H54 (cell line): ENCODE measurements at places on chromosomes 5 and 9.

DNA sequence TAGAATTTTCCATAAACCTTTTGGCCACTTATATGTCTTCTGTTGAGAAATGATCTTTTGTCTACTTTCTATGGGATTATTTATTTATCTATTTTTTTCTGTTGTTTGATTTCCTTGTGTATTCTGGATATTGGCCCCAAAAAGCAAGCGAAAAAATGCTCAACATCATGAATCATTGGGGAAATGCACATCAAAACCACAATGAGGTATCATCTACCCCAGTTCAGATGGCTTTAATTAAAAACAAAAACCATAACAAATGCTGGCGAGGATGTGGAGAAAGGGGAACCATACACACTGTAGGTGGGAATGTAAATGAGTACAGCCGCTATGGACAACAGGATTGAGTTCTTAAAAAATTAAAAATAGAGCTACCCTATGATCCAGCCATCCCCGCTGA is 125.0 kb upstream of the LPCAT1 start:
- DNase-seq, result no peak

DNA sequence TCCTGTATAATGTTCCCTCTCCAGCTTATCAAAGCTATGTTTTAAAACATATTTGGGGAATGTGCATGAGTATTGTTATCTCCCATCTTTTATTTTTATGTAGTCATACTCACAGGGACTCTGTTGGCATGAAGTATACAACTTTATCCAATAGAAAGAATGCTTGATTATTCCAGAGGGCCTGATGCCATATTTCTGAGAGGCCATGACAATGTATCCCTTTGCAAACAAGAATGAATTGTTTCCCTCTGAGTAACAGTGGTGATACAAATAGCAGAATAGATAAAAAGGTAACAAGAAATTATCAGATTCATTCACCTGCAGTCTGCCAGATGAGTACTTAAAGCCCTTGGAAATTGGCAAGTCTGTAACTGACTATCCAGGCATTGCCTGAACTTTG is 125.9 kb downstream of the PLK2 start:
- no peak for DNase-seq

DNA sequence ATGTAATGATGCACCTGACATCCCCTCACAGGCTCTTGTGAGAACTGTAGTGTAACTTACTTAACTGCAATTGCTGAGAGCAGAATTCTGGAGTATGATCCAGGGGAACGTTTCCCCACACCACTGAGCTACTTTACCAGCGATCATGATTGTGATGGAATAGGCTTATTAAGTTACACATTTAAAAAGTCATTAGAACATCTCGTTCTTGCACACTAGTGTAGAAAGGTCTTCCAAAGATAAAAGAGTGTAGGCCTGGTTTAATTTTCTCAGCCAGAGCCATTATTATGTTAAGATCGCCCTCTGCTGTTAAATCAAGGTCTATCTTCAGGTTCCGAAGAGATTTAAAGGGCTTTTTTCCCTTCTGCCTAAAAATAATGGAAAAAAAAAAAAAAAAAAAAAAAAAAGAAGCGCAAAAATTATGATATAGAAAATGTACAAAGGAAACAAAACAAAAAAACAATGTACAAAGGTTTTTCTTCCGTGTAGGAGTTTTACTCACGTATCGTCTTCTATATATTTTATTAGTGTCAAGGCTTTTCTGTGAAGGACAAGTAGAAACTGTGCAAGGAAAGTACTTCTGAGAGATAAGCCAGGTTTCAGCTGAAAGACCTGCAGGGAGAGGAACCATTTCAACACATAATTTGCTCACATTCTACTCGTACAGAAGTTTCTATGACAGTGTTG is 18.6 kb upstream of the MOB3B start:
- no peak for DNase-seq

DNA sequence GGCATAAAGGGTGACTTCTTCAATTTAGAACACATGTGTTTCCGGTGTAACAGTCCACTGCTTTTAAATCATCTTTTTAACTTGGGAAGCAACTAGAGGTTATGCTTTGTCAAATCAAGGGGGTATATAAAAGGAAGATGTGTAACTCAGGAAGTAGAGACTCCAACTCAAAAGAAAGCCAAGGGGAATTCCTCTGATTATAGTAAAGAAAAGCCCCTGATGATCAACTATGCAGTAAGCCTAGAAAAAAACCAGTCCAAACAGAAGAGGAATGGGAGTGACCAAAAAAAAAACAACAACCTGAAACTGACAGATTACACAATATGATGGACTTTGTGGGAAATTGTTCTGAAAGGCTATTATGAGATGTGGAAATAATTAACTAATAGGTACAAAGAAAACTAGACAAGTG is 90.3 kb downstream of the AK8 start:
- DNase-seq, result no peak

DNA sequence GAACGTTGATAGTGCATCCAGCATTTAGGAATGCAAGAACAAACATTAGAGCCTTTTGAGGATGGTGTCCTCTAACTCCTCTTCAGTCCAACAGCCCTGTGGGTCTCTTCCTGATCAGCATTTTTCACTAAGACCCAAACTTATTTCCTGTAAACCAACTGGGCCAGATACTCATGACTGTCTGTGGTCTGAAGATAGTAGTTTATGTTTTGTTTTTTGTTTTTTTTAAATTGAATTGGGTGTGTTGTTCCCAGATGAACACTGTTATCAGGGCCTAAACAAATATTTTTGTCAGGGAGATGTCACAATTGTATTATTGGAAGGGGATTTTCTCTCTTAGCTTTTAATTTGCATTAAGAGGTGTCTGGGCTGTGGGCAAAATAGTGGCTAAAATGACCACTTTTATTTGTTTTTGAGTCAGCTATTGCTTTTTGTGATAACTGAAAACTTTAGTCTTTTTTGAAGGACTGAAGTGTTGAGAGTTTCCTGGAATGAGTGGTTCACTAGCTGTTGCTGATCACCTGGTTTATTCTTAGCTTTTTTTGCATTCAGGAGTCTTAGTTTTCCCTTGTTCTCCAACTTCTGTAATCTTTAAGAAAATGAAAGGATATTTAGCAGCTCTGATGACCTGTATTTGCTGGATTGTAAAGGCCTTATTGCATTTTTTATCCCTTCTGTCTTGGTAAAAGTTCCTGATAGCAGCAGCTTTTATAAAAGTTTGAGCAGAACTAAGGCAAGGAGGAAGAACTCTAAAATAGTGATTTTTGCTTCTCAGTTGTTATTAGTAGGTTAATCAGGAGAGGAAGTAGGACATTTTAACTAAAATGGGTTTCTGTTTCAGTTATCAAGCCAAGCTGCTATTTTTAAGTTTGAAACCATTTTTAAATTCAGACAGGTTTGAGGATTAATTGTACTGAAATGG is 5.5 kb downstream of the MAN2A1 start:
- DNase-seq, result no peak

- DNase-seq, result no peak
Measured at GRCh38 chr5:44943647-44944046, 134.9 kb downstream of the MRPS30 start.

GRCh38 chr5:18397371-18397770 is 763.1 kb downstream of the TAF11L14 start:
- no peak for DNase-seq

DNA sequence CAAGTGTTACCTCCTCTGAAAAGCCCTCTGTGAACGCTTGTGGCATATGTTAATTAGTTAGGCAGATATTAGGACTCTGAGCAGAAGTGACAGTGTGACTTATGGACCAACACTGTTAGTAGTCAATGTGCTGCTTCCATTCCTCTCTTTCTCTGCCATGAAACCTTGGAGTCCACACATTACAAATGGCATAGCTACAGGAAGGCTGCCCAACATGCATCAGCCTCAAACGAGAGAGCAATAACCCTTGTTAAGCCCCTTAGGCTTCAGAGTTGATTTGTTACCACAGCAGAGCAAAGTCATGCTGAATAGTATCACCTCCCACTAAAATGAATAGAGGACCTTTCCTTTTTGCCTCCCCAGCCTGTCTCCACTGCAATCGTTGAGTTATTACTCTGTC is 397.7 kb upstream of the SMARCA2 start:
- DNase-seq, result no peak

DNA sequence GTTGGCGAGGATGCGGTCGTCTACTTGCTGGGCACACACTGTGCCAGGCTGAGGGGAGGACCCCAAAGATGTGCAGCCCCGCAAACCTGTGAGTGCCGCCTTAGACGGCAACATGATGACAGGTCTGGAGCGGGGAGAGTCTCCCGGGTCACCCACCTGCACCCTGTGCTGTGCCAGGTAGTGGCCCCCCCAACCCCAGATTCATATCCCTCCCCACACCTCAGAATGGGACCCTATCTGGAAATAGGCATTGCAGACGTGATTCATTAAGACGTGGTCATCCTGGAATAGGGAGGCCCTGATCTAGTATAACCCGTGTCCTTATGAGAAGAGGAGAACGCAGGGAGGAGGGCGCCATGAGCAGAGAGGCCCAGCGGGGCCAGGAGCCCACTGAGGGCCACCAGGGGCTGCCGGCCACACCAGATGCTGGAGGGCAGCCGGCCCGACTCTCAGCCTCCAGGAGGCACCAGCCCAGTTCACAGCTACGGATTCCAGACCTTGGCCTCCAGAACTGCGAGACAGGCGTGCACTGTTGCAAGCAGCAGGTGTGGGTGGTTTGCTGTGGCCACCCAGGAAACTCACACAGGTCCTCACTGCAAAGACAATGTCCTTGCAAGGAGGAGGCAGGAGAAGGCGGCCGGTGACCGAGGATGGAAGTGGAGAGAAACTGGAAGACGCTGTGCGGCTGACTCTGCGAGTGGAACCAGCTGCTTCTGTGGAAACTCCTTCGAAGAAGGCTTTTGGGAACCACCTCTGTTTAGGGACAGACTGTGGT is 131.9 kb upstream of the LPCAT1 start:
- no peak for DNase-seq

DNA sequence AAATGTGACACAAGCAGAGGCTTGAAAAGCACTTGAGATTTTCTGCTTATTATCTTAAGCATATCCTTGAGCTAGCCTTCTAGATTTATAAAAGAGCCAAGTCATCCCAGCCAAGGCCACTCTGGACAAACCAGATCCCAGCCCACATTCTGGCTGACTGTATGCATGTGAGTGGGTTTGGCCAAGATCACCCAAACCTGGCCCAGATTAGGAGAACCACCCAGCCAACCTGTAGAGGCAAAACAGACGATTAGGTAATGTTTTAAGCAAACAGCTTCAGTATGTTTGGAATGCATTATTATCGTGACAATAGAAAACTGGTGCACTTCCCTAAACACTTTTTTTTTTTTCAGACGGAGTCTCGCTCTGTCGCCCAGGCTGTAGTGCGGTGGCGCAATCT is 151.9 kb downstream of the SPATA31D1 start:
- DNase-seq, result no peak

DNA sequence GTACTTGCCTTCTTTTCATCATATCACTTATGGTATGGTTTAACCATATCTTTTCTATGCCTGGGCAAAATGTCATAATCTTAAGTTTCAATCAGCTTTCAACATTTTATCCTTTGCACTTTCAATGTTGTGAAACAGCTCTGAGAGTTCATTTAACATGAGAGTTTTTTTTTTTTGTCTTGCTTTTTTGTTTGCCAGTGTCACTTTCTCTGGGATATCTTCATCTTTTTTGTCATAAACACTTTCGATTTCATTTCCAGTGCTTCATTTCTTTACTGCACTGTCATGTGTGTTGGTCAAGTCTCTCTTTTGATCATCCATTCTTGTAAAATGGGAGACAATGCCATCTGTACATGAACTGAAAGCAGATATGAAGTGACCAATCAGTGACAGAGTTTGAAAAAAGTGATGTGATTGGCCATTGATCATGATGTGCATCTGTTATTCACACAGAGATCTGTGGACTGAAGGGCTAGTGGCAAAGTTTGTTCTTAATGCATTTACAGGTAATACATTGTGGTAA is 7.5 kb upstream of the POU5F2 start:
- DNase-seq, result no peak

GRCh38 chr5:176856746-176857145 is 42.4 kb downstream of the HK3 start:
- no peak for DNase-seq

DNA sequence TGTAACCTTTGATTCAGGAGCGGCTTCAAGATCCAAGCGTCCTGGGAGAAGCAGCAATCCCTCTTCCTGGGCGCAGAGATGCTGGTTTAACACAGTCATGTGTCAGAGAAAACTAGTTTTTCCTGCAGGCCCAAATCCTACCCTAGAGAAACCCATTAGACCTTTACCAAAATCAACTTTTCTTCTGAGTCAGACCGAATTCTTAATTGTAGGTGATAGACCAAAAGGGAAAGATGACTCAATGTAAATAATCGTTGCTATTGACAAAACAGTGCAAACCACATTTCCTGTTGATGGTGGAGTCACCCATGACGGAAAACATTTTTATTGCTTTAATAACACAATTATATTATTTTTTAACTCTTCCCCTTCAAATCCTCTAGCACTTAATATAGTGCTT is 40.1 kb downstream of the SLC1A1 start:
- no peak for DNase-seq

GRCh38 chr5:172554562-172554961 is 86.5 kb upstream of the NEURL1B start:
- DNase-seq, result no peak

GRCh38 chr9:93033531-93033930 is 25.0 kb upstream of the SUSD3 start:
- no peak for DNase-seq

GRCh38 chr5:55699041-55699688 is 13.0 kb downstream of the SLC38A9 start:
- DNase-seq, result no peak

DNA sequence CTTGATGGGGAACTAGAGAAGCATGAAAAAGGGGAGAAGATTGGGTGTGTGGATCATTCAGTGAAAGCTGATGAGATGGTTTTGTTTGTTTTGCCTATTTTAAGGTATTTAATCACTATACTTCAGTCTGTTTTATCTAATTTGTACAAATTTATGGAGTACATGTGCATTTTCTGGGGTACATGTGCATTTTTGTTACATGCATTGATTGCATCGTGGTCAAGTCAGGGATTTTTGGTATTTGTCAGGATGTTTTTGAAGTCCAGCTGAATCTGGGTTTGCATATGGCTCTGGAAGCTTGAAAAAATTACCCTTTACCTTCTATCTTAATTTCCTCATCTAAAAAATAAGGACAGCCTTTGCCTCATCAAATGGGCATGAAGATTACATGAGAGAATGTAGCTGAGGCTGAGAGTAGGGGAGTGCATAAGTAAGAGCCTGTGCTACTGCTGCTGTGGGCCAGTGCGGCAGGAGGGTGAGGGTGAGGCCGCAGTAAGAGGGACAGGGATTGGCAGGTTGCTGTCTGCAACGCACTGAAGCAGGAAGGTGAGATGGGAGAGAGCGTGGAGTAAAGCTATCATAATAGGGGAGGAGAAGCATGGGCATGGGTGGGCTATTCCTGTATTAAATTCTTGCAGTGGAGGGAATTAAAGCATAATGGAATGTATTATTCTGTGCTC is 139.8 kb downstream of the NPR3 start:
- no peak for DNase-seq

DNA sequence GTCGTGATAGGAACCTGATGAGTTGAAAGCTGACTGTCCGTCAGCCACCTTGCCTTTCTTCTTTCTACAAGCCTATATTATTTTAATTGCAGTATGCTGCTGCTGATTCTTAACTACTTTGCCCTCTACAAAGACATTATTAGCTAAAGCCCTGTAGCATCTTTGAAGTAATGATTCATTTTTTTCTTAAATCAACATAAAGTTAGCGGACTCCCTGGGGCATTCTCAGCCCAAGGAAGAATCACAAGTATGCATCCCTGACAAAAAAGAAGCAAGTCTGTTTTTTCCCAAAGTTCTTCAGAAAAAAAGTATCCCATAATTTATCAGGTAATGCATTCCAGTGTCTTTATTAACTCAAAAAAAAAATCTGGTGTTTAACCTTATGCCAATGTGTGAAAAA is 69.5 kb upstream of the TAS2R1 start:
- DNase-seq, result no peak

GRCh38 chr5:84764227-84764626 is 379.5 kb upstream of the EDIL3 start:
- no peak for DNase-seq
